ENCODE measurements at places on chromosomes 6 and 20.

GRCh38 chr6:140041571-140042332, 667.3 kb upstream of the CITED2 start:
- DNase-seq, result no peak

DNA sequence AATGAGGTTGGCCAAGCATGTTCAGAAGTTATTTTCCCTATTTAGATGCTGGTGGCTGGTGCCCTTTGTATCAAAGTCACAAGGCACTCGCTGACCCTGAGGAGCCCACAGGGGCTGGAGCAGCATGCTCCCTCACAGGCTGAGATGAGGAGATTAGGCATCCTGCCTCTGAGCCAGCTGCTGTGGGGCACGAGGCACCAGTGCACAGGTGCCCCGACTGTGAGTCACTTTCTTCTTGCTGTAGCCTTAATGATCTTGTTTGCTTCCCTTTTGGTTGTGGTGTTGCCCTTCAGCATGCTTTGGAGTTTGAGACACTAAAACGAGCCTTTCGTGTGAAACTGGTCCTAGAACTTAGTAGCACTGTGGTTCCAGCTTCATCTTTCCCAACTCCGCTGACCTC, 4.3 kb downstream of the PSMG4 start:
- no peak for DNase-seq

DNA sequence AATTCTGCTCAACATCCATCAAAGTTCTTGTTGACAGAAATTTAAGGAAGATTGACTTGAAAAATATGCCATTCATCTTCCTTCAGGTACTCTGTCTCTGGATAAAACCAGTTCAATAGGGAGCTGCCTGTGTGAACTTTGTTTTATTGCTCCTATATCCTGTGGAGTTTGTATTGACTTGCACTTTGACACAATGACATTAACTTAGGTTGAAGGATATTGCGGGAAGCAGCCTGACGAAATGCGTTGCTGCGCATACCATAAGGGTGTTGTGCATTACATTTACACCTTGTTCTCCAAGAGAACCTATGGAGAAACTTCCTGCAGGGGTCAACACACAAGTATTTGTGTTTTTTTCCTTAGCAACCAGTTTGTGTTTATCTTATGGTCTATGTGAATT, 185.4 kb upstream of the GRIK2 start:
- no peak for DNase-seq

GRCh38 chr6:35051997-35052583, 89.0 kb downstream of the TCP11 start:
- no peak for DNase-seq

- no peak for DNase-seq
These were observed 30.8 kb upstream of the FKBP1A start for GRCh38 chr20:1423625-1424106.

DNA sequence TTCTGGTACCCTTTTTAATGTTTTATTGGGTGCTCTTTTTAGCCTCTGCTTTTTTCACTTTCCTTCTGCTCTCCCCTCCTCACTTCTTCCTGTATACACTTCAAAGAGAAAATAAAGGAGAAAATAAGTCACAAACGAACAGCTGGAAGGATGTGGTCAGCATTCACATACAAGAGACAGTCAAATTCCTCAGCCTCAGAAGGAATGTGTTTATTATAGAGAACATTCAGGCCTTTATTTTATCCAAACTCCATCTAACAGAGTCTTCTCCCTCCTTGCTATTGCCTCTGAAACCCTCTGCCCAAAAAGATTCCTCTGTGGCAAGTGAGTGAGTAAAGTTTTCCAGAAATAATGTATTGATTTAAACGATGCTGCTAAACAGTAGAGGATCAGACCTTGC, 490.4 kb downstream of the FRK start:
- no peak for DNase-seq

DNA sequence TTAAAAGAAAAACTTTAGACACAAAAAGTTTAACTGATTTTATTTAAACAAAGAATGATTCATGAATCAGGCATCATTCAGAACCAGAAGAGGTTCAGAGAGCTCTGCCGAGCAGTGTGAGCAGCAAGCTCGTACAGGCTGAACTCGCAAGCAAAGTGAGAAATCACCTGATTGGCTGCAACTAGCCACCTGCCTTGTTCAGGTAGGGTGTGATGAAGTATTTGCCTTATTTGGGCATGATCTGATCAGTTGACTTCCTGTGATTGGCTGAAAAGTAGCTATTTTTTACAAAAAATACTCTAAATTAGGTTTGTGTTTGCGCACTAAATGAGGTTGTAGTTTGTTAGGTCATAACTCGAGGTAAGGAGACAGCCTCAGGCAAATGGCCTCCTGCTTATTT, 80.7 kb downstream of the HIVEP1 start:
- no peak for DNase-seq

GRCh38 chr6:144559865-144560593, 274.9 kb downstream of the UTRN start:
- no peak for DNase-seq

DNA sequence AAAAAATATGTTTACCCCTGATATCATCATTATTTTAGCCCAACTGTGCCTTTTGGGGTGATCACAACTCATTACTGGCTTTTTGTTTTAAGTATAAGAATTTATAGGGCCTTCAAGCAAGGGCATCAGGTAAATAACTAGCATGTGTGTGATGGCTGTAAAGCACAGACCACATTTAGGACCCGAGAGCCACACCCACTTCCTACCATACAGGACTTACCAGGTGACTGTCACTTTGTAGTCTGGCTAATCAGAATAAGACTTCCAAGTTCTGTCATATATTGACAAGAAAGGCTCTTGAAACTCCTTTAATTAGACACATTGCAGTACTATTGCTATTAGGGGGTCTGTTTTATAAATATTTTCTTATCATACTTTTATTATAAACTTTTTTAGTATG, 31.1 kb downstream of the TMEM242 start:
- no peak for DNase-seq

- no peak for DNase-seq
These were observed 25.1 kb downstream of the JAG1 start for GRCh38 chr20:10648651-10649050.

GRCh38 chr6:27547157-27548075, 74.5 kb upstream of the ZNF184 start:
- DNase-seq, result no peak

GRCh38 chr6:47633141-47633540, 65.2 kb upstream of the ADGRF4 start:
- no peak for DNase-seq

GRCh38 chr6:148426317-148426977, 83.8 kb downstream of the SASH1 start:
- no peak for DNase-seq

- no peak for DNase-seq
These were observed 24.5 kb downstream of the ILRUN start for GRCh38 chr6:34671801-34672656.

- DNase-seq, result no peak
These were observed 466.9 kb downstream of the CD83 start for GRCh38 chr6:14584450-14584849.

- no peak for DNase-seq
These were observed 136.6 kb downstream of the BACH2 start for GRCh38 chr6:90160013-90160412.

DNA sequence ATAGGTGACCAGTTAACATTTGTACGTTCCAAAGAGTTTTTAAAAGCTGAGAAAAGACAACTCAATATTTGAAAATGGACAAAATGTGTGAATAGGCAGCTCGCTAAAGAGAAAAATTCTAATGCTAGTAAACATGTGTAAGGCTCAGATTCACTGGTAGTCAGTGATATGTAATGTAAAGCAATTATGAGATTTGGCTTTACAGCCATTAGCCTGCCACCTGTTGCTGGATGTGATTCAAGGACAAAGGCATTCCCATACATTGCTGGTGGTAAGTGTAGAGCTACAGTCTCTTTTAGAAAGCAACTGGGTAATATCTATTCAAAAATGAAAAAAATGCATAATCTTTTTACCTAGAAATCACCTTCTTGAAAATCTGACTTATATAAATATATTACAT, 114.3 kb downstream of the COL19A1 start:
- no peak for DNase-seq

DNA sequence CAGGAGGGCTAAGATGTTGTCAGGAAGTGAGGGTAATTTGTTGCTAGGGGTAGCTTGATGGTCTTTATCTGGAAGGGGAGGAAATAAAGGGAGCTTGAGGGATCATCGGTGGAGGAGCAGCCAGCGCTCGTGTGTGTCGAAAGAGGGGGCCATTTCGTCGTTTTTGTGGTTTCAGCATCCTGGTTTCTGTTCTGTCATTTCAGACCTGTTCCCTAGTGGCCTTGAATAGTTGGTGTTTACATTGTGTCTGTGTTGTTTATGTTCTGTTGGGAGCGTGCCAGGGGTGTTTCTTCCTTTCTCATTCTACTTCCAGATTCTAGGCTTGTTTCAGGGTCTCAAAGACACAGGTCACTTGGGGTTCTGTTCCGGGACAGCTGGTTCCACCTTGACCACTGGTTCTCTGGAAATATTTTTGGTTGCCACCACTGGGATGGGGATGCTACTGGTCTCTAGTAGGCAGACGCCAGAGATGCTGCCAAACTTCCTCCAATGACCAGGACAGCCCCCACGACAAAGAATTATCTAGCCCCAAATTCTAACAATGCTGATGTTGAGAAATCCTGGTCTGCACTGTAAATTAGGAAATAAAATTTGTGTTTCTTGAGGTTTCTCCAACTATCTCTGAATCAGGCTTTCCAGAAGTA, 113.9 kb upstream of the NAA20 start:
- DNase-seq, result no peak

GRCh38 chr6:583635-584034, 73.3 kb downstream of the HUS1B start:
- DNase-seq, result no peak

DNA sequence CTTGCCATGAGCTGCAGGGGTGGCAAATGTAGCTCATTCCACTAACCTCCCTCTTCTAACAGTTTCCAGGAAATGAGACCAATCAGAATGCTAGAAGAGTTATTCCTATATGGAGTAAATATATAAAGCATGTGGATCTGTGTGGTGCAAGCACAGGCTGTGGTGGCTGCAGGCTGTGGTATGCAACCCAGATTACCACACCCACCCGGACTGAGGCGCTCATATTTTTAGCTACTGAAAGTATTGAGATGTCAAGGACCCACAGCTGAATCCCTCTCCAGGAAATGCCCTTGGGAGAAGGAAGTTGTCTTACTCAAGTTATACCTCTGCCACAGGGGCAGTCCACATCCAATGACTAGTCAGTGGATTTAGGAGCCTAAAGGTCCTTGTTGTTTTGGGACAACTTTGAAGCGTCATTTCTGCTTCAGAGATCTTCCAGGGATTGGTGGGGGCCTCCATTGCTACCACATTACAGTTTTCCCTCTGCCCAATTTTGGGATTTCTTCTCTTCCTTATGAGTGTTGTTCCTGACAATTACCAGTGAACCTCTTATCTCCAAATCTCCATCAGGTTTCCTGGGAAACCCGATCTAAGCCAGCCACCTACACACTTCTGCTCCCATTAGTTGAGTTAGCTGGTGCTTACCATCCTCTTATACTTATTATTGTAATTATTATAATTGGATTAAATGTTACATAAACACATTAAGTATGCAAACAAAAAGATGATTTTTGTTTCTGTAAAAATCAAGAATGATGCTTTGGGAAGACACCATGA, 12.1 kb upstream of the REPS1 start:
- no peak for DNase-seq

DNA sequence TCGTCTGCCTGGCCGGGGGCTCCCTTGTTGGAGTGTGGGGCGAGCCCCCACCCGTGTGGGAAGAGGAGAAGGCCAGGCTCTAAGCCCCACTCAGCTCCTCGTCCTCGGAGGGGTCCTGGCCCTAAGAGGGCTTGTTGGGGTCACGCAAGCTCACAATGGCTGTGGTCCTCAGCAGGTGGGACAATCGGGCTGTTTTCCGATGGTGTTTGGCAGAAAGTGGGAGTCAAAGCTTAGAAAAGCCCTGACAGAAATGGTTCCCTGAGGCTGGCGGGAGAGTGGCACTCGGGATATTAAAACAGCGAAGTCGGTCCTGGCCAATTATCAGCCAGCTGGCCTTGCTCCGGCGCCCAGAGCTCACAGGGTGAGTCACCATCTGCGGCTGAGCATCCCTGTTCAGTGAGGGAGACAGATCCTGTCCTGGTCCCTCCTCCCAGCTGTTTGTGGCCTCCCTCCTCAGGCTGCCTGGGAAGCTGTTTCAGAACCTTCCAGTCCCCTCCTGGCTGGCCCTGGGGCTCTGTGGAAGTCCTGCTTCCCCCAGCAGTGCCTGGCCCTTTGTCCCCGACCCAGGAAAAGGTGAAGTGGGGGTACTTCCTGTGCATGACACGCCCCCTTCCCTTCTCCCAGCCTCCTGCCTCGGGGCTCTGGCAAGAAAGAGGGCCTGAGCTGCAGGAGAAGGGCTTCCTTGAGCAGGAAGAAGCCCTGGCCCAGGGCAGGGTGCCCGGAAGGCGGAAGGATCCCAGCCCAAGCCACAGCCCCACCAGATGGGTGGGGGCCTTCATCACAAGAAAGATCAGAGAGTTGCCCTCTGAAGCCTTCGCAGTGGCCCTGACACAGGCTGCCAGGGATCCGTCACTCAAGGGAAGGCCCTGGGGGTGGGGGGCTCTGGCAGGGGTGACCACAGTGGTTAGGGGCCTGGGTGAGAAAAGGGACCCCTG, 53.6 kb upstream of the BHLHE23 start:
- DNase-seq, result no peak

DNA sequence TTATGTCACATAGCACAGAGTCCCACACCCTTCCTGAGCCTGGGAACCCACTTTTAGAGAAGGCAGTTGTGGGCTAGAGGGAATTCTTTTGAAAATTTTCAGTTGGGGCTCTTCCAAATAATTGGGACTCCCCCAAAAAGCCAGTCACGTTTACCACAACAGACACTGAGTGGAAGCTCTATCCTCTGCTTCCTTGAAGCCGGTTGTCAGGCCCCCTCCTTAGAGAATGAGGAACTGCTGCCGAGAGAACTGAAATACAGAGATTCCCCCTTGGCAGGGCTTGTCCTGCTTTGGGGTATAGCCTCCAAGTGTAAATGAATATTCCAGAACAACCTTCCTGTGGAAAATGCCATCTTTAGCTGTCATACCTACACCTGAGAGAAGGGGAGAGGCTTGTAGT, 2.7 kb upstream of the JAG1 start:
- no peak for DNase-seq

GRCh38 chr6:151073146-151073545, 166.6 kb upstream of the AKAP12 start:
- DNase-seq, result no peak

- DNase-seq, result no peak
These were observed 375.2 kb downstream of the CD109 start for GRCh38 chr6:74071214-74071613.

- DNase-seq, result no peak
These were observed 1.3 kb downstream of the PHACTR2 start for GRCh38 chr6:143679041-143679440.

DNA sequence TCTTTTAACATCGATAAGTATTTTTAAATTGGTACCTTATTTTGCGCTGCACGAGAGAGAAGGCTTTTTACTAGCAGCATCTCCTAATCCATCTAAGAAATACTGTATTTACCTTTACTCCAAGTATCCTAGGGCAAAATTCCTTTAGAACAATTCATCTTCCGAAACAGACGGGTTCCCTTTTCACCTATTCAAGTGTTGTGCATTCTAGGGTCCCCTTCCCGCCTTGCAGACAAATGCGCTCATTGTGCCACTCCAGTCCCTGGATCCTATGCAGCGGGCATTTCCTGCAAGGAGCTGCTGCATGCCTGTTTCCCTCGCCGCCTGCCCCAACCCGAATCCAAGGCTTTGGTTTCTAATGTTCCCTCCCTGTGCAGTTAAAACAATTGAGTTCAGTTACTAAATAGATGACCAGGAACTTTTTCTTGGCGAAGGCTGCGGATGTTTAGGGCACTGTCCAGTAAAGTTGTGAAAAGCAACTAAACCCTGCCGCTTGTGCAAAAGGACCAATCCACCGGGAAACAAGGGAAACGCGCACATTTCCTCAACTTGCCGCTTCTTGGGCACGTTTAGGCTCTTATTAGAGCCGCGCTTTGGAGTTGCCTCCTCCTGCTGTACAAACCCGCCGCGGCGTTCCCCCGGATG, 556 bp upstream of the SCAF8 start:
- DNase-seq, result no peak
